ENCODE measurements at places on chromosomes 3 and 15.

DNA sequence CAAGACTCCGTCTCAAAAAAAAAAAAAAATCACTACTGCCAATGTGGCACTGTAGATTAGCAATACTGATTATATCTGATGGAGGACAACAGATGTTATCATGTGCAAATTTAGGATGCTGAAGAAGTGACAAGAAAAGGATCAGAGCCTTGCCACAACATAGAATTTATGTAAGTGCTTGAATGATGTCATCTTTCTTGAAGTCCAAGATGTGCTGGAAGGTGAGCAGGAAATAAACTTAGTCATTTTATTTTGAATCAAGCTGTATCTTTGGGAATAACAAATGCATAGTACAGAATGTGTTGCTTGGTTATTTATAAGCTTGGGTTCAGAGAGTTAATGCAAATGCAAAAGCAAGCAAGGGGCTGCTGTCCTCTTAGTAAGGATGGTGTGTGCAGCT, 47.1 kb downstream of the IL12A start:
- no peak for DNase-seq

GRCh38 chr3:13669457-13669856, 120.5 kb downstream of the FBLN2 start:
- DNase-seq, result no peak

DNA sequence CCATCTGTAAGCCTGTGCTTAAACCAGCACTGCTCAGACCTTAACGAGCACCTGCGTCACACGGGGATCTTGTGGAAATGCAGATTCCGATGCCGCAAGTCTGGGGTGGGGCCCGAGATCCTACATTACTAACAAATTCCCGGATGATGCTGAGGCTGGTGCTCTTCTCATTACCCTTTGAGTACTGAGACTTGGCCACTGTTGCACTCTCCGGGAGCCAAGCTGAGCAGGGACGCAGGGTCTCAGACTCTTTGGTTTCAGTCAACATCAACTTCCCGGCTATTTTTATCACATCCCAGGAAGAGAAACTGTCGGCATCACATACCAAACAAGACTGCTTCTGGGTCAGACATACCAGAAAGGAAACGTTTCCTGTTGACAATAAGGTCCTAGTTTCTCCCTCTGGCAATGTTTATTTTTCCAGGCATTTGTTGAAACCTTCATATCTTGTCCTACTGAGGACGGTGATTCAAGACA, 276.6 kb downstream of the SHQ1 start:
- DNase-seq, result no peak

- DNase-seq, result no peak
Measured at GRCh38 chr3:122245513-122246174, 62.2 kb downstream of the CASR start.

- no peak for DNase-seq
Measured at GRCh38 chr3:9400616-9401015, 3.2 kb downstream of the SETD5 start.

All from CD8-positive, alpha-beta memory T cell (primary cell).